Eye (tissue), 1 donor: ENCODE measurements at places on chromosomes 13 and 19.
A peak's percentile ranks its signal among the peaks of the same experiment; 100 is the strongest.

- peak; percentile 98 for DNase-seq
Observed at GRCh38 chr19:20923077-20923871, at the start of gene ZNF85. ZNF85 (plus strand) TSS chr19:20923251; CDS start chr19:20923401, 150 bp downstream.

GRCh38 chr13:46656786-46657185 lies 103.8 kb downstream of the LRCH1 start:
- no peak for DNase-seq

GRCh38 chr13:23959231-23959862 lies 62.0 kb upstream of the C1QTNF9B start:
- DNase-seq = no peak

- peak; percentile 71 for DNase-seq
Observed at GRCh38 chr13:40589285-40590109, 76.9 kb downstream of the FOXO1 start.

GRCh38 chr13:70829748-70830147 lies 721.5 kb upstream of the KLHL1 start:
- no peak for DNase-seq

DNA sequence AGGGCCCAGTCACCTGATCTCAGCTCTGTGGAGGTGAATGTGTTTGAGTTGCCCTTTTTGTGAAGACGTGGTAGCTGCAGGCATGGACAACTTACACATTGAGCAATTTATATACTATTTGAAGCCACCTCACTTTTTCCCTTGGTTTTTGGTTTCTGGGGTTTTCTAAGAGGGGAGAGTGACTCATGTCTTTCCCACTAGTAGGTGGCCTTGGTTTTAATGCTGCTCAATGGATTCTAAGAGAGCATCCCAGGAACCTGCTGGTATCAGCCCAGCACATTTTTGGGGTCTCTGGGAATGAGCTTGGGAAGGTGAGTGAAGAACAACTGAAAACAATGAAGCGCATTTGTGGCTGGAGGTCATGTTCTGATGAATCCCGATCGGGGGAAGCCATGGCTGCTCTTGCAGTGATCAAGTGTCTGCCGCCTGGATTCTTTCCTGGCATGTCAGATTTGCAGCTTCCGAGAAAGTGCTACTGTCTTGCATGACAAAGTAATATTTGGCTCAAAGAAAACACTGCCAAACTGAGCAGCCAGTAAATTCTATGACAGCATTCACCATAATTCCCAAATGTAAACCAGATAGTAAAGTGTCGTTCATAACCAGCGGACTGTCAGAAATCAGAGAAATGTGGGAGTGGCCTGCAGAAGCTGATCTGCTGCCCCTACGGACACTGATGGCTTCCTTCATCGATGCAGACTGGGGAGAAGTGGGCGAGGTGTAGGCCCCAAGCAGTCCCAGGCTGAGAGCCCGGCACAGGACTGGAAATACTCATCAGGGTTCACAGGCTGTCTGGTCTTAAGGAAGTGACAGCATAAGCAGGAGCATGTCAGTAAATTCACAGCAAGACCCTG lies 98.7 kb downstream of the COL4A2 start:
- no peak for DNase-seq

- DNase-seq = peak; percentile 44
Observed at GRCh38 chr13:36344173-36344572, 2.0 kb downstream of the SPART start.

- peak; percentile 19 for DNase-seq
Observed at GRCh38 chr13:46468570-46469463, 81.8 kb upstream of the RUBCNL start.

GRCh38 chr13:24005755-24006281 lies 108.5 kb upstream of the C1QTNF9B start:
- DNase-seq = no peak

DNA sequence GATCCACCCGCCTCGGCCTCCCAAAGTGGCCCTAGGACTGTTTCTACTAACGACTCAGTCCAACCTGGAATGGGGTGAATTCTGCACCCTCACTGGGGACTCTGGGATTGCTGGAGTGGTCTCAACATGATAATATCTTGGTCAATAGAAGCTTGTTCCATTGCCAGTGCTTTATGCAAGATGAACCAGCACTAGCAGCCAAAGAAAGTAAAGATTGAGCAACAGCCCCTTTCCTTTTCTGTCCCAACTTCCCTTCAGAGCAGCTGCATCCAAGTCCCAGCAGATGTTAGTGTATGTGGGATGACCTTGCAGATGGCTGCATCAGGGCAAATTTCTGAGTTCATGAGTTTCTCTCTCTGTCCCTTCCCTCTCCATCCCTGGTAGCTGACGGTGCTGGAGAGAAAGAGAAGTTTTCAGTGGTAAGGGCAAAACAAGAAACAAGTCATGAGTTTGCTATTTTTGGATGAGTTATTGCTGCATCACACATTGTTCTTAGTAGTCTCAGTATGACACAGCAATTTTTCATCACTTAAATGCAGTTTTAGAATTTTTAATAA lies 183.6 kb upstream of the EDNRB start:
- no peak for DNase-seq

- peak; percentile 74 for DNase-seq
Observed at GRCh38 chr19:11138601-11139300, 16.8 kb downstream of the SPC24 start.

DNA sequence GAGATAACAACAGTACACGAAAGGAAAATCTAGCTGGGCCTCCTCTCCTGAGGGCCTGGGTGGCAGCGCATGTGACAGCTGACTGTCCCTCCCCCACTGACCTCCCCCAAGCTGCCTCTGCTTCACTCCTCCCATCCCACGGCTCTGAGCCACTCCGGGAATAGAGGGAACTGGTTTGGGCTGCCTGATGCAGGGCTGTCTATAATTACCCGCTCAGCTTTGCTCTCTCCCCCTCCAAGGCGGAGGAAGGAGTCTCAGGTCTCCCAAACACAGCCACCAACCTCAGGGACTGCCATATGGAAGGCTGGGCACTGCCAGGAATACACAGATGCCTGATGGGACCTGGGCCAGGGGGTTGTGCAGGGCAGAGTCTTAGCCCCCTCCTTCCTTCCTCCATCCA lies 7.9 kb downstream of the NAPA start:
- peak; percentile 53 for DNase-seq

- no peak for DNase-seq
Observed at GRCh38 chr19:12918253-12918652, 840 bp downstream of the SYCE2 start.

GRCh38 chr13:111204438-111205177 lies 89.5 kb downstream of the ARHGEF7 start:
- DNase-seq = peak; percentile 70

GRCh38 chr13:20492641-20493040 lies 33.0 kb downstream of the CRYL1 start:
- peak; percentile 23 for DNase-seq

DNA sequence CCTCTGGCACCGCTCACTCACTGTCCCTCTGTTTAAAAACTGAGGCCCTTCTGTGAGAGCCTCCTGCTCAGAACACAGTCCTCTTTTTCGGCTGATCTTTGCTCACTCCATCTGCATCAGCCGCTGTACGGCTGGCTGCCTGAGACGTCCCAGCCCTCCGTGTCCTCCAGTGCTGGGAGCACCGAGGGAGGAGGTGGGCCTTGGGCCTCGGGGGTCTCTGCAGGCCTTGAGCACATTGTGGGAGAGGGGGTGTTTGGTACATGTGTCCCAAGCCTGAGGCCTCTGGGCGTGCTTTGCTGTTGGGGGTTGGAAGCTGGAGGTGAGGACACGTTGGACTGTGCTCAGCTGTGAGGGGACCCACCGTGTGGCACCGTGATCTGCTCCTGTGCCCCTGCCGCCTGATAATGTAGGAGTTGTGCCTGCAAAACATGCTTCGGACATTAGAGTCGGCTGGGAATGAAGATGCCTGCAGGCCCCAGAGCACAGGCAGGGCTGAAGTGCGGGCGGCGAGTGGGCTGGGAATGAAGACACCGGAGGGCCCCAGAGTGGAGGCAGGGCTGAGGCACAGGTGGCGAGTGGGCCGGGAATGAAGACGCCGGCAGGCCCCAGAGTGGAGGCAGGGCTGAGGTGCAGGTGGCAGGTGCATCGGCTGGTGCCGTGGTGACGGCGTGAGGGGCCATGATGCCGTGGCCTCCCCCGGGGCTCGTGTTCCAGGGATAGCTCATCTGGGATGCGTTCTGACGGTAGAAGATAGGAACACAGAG lies 30.6 kb downstream of the MCF2L start:
- no peak for DNase-seq

DNA sequence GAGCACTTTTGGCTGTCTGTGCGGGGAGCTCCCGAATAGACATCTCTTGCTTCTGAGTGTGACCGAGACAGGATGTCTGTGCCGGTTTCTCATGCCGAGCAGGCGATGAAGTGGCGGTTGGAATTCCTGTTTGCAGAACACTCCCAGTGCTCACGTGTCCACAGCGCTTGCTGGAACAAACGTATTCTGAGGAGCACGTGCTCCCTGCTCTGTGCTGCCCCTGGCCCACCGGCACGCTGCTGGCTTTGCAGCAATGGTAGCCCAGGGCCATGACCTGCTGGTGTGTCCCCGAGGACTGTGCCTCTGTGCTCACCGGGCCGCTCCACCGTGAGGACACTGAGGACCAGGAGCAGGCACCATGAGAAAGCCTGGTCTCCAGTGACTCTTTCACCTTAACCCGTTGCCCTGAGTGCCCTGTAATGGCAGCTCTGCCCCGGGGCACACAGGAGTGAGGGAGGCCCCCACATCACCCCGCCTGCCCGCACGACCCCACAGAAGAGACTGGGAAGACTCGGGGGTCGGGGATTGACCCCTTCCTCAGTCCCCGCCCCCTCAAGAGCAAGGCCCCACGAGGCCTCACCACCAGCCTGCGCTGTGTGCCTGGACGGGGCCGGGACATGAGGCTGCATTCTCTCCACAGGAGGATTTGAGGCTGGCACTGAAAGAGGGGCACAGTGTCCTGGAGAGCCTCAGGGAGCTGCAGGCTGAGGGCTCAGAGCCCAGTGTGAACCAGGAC lies 40.0 kb upstream of the F7 start:
- DNase-seq = no peak

DNA sequence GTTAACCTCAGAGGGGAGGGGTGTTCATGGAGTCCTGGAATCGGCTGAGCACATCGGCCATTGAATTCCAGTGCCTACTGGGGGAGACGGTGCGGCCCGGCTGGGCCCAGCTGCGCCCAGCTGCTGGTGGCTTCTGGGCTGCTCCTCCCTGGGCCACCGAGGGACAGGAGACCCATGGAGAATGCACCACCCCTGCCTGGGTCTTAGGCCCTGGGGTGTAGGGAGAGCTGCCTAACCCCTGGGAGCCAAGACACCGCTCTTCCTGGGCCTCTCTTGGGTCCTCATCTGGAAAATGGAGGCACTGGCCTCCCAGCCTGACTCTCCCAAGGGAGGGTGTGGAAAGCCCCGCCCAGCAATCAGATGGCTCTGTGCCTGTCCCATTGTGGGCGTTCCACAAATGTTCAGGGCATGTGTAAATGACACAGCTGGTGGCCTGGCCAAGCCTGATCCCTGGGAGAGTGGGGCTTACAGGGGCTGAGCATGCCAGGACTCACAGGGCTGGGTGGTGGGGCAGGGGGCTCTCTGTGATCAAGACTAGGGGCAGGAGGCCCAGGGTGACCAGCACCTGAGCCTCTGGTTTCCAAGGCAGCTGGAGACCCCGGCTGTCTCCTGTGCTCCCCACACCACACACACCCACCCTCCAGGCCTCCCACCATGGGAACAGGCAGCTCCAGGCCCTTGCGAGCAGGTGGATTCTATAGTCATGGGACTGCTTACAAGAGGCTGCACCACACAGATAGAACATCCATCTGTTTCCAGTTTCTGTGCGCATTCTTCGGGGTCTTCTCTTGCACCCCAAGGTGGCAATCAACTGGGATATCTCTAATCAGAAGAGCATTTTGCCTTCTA lies 150.9 kb downstream of the URI1 start:
- DNase-seq = peak; percentile 22

- no peak for DNase-seq
Observed at GRCh38 chr13:99227331-99227900, 26.8 kb downstream of the UBAC2 start.

DNA sequence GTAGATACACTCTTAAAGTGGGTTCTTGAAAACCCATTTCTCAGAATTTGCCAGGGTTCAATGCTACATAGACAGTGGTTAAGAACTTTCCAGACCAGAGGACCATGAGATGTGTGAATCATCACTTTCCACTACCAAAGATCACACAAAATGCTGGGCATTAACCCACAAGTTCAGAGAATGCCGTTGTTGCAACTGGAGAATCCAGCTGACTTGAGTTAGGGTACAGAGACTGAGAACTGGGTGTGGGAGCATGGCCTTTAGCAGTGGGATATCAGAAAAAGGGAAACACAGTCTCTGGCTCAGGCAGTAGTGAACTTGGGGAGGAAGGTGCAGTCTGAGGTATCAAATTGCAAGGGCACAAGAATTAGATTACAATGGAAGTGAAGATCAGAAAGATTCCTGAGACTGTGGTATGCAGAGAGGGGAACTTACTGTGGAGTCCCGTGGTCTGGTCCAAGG lies 51.5 kb upstream of the WDFY2 start:
- no peak for DNase-seq

- DNase-seq = peak; percentile 82
Observed at GRCh38 chr13:101579281-101579802, 126.9 kb downstream of the ITGBL1 start.

- peak; percentile 21 for DNase-seq
Observed at GRCh38 chr13:50635504-50635903, 208.0 kb downstream of the DLEU7 start.

- no peak for DNase-seq
Observed at GRCh38 chr13:33927315-33927714, 109.4 kb downstream of the RFC3 start.

DNA sequence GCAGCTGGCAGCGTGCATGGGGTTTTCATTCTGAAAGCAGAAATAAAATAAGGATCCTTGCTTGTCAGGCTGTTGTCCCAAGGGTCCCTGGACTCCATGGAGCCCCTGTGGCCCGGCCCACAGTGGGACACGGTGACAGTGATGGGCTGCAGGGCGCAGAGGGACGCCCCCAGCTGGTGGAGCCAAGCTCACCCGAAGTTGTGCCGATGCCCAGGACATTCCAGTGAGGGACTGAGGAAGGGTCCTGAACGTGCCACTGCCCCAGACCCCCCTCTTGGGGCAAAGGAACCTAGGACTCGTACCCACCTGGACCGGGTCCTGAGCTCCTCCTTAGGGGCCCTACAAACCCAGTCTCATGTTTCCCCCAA lies 35.0 kb downstream of the MYO9B start:
- no peak for DNase-seq

GRCh38 chr13:111344471-111345191 lies 24.2 kb downstream of the TEX29 start:
- peak; percentile 67 for DNase-seq

DNA sequence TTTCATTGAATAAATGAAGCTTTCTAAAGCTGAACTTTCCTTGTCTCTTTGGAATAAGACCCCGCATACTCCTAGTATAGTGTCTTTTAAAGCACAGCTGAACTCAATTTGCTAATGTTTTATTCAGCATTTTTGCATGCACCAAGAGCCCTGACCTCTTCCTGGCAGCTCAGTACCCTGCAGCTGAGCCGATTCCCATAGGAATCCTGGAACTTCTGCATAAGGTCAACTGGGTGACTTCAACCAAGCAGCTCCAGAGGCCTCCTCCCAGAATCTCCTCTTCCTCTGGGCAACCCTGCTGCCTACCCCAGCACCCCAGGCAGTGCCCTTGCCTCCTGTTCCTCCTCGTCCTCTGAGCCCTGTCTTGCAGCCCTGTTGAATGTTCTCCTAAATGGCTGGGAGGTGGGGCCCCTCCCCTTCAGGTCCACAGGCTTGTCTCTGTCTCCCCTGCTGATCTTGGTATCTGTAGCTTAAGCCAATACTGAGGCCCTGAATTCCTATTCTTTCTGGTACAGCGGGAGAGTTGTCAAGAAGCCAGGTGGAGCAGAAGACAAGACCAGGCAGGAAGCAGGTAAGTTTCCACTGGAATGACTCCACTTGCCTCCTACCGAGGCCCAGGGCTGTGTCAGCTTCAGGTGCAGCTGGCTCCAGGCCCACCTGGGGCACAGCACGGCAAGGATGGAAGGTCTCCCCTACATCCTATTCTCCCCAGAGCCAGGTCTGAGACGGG lies 23.6 kb upstream of the CCDC124 start:
- DNase-seq = no peak
